Neuronal stem cell (in vitro differentiated cells): ENCODE measurements at places on chromosomes 4 and X.

DNA sequence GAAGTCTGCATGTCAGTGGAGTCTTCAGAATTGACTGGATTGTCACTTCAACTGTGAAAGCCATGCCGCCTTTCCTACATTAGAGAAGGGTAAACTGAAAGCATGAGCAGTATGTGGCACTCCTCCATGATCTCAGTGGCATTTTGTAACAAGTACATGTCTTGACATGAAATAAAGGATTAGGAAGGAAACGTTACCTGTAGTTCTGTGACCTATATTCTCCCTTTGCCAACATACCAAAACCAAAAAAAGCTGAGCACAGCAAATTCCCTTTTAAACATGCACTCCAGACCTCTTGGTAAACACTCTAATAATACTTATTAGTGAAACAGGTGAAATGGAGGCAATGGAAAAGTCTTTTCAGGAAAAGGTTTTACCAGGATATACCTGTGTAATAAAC is 344.2 kb downstream of the GRIA2 start:
- no peak overlapping the region for H3K4me3 ChIP-seq
- no peaks in the 10 kb centered on the region for H3K27me3 ChIP-seq
- no peak overlapping the region for H3K27ac ChIP-seq
- no peaks in the 10 kb centered on the region for H3K4me1 ChIP-seq
- no peaks in the 10 kb centered on the region for H3K36me3 ChIP-seq

DNA sequence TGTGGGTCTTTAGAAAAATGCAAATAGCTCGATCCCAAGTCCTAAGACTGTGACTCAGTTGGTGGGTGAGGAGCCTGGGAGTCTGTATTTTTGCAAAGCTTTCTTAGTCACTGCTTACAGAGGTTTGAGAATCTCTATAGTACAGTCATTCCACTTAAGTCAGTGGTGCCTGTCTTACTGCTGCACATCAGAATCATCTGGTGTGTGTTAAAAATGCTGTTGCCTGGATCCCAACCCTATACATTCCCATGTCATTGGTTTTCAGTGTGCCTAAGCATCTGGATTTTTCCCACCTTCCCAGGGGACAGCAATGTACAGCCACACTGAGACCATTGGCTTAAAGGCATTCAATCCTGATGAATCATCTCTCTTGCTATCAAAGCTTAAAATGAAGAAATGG is 21.0 kb upstream of the GEMIN8 start:
- no peak overlapping the region for H3K4me3 ChIP-seq
- no peaks in the 10 kb centered on the region for H3K36me3 ChIP-seq
- no peak overlapping the region for H3K27ac ChIP-seq
- no peaks in the 10 kb centered on the region for H3K4me1 ChIP-seq
- no peak for DNase-seq

DNA sequence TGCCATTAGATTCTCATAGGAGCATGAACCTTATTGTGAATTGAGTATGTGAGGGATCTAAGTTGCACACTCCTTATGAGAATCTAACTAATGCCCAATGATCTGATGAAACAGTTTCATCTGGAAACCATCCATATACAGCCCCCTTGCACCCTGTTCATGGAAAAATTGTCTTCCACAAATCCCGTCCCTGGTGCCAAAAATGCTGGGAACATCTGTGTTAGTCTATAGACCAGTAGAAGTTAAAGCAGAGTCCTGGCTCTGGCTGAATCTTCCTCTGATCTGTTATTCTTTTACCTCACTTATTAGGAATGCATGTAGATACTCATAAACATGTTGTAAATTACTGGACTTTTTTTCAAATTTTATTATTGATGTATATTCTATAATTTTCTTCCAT is 29.2 kb downstream of the SULT1B1 start:
- H3K27ac ChIP-seq: no peak overlapping the region
- no peaks in the 10 kb centered on the region for H3K36me3 ChIP-seq
- no peaks in the 10 kb centered on the region for H3K4me1 ChIP-seq
- no peaks in the 10 kb centered on the region for H3K27me3 ChIP-seq
- DNase-seq: no peak
- H3K4me3 ChIP-seq: no peak overlapping the region

GRCh38 chrX:128309311-128309710 is 257.1 kb upstream of the ACTRT1 start:
- no peaks in the 10 kb centered on the region for H3K4me1 ChIP-seq
- H3K4me3 ChIP-seq: no peak overlapping the region
- no peaks in the 10 kb centered on the region for H3K36me3 ChIP-seq
- H3K27me3 ChIP-seq: no peaks in the 10 kb centered on the region
- H3K27ac ChIP-seq: no peak overlapping the region
- DNase-seq: no peak
